Occipital lobe (tissue), 3 donors: ENCODE measurements at places on chromosomes 1 and 21.

DNA sequence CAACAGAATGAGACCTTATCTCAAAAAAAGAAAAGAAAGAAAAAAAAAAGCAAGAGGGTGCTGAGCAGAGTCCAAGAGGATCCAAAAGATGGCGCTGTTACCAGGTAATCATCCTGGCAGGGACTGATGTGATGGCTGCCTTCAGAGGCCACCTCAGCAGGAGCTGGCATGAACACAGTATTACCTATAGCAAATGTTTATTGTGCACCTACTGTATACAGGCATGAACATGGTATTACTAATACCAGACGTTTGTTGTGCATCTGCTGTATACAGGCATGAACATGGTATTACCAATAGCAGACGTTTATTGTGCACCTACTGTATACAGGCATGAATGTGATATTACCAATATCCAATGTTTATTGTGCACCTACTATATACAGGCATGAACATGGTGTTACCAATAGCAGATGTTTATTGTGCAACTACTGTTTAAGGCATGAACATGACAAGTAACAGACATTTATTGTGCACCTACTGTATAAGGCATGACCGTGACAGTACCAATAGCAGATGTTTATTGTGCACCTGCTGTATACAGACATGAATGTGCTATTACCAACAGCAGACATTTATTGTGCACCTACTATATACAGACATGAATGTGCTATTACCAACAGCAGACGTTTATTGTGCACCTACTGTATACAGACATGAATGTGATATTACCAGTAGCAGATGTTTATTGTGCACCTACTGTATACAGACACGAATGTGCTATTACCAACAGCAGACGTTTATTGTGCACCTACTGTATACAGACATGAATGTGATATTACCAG lies 115.1 kb upstream of the TMEM51 start:
- DNase-seq = no peak

GRCh38 chr1:1161683-1162079 lies 12.0 kb upstream of the TTLL10 start:
- DNase-seq = no peak

GRCh38 chr1:222781251-222781650 lies 33.6 kb upstream of the DISP1 start:
- DNase-seq = no peak

DNA sequence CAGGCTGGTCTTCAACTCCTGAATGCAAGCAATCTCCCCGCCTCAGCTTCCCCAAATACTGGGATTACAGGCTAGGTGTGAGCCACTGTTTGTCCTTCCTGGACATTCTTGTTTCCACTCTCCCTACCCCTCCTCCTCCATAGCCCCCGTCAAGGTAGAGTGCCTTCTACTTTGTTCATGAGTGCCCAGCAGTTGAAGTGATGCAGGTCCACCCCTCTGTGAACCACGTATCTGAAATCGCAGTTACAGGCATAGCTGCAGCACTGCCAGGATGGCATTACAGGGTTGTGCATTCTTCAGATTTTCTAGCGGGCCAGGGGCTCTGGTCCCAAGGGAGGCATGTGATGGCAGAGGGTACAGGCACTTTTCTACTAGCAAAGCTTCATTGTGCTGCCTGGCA lies 7.4 kb upstream of the TLR5 start:
- no peak for DNase-seq

GRCh38 chr1:154533952-154534844 lies 24.3 kb downstream of the UBE2Q1 start:
- DNase-seq = no peak

- no peak for DNase-seq
Measured at GRCh38 chr1:159936273-159936904, 9.0 kb downstream of the IGSF9 start.

DNA sequence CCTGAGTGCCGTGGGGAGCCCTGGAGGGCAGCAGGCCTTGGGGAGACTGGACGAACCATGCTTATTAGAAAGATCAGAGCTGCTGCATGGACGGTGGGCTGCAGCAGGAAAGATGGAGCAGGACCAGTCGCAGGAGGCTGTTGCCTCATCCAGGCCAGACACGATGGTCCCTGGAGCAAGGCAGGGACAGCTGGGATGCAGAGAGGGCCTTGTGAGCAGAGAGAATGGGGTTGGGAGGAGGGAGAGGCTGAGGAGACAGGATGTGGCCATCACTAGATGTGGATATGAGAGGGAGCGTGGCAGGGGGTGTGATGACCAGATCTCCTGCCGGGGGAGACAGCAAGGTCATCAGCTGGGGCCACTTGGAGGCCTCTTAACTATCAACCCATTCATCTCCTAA lies 727.6 kb downstream of the PTPRU start:
- DNase-seq = no peak

GRCh38 chr1:213973129-213973528 lies 14.6 kb upstream of the PROX1 start:
- DNase-seq = no peak

- no peak for DNase-seq
Measured at GRCh38 chr1:66373157-66373591, 160.8 kb upstream of the SGIP1 start.

GRCh38 chr1:18731591-18732235 lies 101.1 kb downstream of the PAX7 start:
- no peak for DNase-seq

GRCh38 chr1:87953121-87953520 lies 624.4 kb downstream of the LMO4 start:
- no peak for DNase-seq

DNA sequence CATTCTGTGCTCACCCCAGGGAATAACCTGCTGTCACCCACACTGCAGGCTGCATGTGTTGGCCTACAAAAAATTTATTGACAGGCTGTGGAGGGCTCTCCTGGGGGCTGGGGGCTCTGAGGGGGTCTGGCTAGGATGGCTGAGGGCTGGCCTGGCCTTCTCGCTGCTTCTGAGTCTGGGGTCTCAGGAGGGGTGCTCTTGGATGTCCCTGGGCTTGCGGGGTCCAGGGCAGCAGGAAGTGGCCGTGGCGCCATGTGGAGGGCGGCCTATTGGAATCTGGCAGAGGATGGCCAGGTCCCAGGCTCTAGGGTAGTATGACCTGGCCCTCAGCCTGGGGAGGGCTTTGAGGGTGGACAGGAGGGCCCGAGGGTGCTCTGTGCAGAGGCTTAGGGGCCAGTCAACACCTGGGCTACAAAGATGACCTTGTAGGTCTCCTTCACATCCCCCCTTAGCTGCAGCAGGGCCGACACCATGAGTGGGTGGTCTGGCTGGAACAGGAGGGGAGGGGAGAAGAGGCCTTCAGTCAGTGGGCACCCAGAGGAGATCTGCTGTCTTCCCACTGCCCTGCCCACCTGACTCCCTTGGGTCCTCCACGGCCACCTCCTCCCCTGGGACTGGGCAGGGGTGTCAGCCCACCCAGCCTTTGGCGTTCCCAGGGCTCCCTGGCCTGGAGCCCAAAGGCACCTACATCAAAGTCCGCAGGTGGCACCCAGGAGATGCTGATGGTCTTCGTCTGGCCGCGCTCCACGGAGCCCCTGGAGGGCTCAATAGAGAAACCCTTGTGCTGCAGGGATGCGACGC lies 3.0 kb upstream of the TMEM52 start:
- DNase-seq = no peak

DNA sequence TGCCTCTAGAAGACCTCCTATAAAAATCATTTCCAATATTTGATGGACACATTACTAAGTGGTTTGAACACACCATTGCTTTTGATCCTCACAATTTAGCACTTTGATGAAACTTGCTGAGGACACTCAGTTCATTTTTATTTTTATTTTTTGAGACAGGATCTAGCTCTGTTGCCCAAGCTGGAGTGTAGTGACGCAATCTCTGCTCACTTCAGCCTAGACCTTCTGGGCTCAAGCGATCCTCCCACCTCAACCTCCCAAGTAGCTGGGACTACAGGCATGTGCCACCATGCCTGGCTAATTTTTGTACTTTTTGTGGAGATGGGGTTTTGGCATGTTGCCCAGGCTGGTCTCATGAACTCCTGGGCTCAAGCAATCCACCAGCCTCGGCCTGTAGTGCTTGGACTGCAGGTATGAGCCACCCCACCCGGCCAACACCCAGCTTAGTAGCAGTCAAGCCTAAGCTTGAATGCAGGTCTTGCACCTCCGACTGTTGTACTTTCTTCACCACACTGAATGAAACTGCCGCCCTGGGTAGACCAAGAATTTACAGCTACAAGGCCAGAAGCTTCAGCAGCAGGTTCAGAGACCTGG lies 24.8 kb upstream of the ATP2B4 start:
- DNase-seq = no peak

- no peak for DNase-seq
Measured at GRCh38 chr1:241839369-241839979, 8.5 kb upstream of the EXO1 start.

- no peak for DNase-seq
Measured at GRCh38 chr21:43278766-43279577, 110.2 kb downstream of the CRYAA start.

GRCh38 chr1:25569597-25570396 lies 26.4 kb downstream of the LDLRAP1 start:
- DNase-seq = no peak

GRCh38 chr1:8699679-8700078 lies 117.8 kb downstream of the RERE start:
- no peak for DNase-seq

DNA sequence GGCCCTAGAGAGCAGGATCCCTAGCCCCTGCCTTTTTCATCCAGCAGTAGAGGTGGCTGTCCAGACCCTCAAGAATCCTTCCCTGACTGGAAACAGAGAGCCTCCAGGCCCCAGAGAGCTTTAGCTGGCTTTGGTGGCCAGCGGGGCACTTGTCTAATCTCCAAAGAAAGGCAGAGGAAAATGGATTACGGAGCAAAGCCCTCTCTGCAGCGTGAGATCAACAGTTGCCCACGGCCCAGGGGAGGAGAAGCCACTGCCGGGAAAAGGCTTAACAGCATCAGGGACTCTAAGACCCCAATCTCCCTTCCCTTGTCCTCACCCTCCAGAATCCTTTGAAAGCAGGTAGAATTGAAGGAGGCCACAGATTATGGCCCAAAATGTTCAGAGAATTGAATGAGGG lies 35.8 kb upstream of the GRIK3 start:
- no peak for DNase-seq

GRCh38 chr1:241624935-241625334 lies 15.2 kb downstream of the CHML start:
- DNase-seq = no peak

- no peak for DNase-seq
Measured at GRCh38 chr1:50091068-50091467, 17.7 kb upstream of the ELAVL4 start.

- no peak for DNase-seq
Measured at GRCh38 chr1:107557095-107557494, 407.9 kb downstream of the VAV3 start.

DNA sequence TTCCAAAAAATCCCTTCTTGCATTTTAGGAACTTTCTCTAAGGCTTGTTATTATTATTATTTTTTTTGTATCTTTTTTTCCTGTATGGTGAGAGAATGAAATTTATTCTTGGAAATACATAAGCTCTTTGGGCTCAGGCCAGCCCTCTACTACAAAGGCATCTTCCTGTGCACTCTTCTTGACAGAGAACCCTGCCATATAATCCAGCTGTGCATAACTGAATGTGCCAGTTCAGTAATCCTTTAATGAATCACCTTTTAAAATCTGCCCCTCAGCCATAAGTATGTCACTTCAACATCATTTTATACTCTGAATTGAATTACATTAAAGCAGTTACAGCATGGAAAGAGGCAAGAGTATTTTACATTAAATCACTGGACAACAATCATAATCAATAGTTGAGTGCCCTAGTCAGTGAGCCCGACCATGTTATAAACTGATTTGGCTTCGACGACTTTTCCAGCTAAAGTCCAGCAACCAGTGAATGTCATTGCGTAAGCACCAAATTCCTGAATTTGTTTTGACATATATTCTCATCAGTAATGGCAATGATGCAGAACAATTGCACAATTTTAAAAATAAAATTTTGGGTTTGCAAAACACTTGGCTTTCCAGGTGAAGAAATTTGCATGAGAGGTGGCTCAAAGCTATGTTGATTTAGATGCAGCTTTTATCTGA lies 59.2 kb upstream of the KCNK2 start:
- no peak for DNase-seq

DNA sequence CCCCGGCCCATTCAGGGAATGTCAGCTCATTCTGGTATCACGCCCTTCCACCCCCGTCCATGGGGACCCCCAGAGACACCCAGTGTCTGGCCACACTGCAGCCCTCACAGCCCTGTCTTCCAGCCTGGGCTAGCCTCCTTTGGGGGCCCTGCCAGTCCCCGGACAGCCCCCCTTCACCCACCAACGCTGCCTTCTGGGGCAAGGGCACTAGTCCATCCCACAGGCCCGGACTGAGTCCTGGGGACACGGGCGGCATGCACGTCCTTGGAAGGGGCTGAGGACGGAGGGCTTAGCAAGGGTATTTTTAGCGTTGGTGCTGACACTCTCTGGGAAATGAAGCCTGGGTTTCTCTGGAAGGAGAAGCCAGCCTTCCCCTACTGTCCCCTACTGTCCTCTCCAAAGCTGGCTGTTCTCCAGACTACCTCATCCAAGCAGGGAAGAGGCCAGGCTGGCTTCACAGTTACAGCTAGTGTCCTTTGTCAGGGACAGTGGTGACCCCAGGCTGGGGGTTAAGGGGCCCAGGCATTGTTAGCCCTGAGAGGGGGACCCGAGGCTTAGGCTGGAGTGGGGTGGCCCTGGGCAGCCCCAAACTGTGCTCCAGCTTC lies 39.5 kb downstream of the COQ8A start:
- no peak for DNase-seq

DNA sequence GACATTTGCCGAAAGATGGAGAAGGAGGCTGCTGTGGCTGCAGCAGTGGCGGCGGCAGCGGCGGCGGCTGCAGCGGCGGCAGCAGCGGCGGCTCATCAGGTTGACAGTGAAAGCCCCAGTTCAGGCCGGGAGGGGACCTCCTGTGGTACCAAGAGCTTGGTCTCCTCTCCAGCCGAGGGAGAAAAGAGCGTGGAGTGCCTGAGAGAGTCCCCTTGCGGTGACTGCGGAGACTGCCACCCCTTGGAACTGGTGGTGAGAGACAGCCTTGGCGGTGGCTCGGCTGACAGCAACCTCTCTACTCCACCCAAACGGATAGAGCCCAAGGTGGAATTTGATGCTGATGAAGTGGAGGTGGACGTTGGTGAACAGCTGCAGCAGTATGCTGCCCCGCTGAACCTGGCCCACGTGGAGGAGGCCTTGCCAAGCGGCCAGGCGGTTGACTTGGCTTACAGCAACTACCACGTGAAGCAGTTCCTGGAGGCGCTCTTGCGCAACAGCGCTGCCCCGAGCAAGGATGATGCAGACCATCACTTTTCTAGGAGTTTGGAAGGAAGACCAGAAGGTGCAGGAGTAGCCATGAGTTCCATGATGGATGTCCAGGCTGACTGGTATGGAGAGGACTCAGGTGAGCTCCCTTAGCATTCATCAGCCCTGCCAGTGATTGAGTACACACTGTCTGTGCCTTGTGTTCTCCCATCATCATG lies 6.3 kb downstream of the ZBTB8B start:
- no peak for DNase-seq

DNA sequence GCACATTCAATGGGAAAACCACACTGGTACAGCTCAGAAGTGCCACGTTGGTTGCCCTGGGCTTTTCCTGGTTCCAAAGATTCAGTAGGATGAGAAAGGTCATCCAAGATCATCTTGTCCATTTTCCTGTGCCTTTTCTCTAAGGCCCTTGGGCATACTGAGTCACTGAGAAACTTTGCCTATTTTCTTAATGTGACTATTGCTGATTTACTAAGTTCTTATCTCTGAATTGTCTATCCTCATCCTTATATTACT lies 57.2 kb upstream of the HSD17B7 start:
- DNase-seq = no peak

GRCh38 chr1:157497987-157498735 lies 54.2 kb downstream of the FCRL5 start:
- no peak for DNase-seq

- no peak for DNase-seq
Measured at GRCh38 chr1:27507960-27508665, 18.1 kb upstream of the WASF2 start.
